Left ventricle myocardium inferior (tissue), 1 donor: ENCODE measurements at places on chromosomes 4 and X. TPM values are rescaled to one million over a fixed set of nuclear protein-coding genes. Genes with fewer than 3 reads are reported as not detected.

DNA sequence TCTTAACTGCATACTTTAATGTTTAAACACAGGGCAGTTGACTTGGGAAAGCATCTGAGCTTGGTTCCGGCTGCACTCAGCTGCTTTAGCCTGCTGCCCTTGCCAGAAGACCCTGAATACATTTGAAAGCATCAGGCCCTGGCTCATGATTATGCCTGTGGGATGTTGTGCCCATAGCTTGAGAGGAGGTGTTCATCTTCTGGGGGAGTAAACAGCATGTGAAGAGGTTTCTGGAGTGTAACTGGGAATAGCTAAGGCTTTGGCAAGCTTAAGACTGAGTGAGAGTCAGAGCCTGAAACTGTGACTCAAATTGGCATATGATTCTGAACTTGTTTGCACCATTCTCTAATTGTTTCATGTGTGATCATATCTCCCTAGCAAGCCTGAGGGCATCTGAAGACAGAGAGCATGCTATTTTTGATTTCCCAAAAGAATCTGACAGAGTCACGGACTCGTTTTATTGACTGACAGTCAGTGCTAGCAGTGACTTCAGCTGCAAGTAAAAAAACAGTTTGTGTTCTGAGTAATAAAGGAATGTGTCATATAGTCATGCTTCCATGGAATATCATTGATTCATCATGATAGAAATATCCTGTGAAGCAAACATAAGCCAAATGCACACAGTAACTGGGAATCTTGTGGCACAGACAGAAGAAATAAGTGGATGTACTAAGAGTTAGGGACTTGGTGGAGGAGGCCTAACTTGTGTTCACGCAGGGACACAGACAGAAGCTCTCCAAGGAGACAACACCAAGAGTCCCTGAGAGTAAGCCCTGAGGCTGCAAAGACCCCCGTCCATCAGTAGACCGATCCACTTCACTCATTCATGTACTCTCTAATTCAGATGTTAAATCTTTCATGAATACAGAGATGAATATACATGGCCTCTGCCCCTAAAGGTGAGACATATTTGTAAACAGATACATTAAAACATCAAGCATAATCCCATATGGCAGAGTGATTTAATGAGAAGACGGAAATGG is 100.7 kb downstream of the SYNPO2 start:
- no peak for DNase-seq

DNA sequence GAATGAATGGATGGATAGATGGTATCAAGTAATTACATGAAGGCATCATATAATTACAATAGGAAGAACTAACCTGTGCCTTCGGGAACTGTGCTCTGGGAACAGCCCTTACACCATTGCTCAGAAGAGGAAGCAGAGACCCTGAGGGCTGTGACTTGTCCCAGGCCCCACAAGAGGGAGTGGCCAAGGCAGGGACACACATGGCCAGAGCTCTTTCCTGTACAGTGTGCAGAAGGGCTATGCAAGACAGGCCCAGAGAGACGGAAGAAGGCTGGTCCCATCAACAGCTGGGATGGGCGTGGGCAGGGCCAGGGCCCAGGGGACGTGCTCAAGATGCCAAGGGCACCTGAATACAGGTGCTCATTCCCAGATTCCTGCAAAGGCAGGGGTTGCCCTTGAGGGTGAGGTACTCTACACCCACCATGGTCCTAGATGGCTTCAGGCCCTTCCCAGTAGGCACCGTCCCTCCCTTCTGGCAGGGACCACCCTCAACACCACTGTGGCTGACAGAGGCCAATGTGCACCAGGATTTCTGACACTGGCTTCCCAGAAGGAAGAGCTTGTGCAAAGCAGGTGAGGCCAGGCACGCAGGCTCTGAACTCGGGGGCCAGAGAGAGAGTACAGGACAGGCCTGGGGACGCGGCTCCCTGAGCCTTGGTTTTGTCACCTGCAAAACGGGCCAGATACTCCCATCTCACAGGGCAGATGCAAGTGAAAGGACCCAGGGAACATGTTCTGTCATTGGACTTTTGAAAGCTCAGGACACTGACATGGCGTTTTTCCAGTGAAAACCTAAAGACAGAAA is 1.7 kb downstream of the EVC2 start:
- DNase-seq = no peak

DNA sequence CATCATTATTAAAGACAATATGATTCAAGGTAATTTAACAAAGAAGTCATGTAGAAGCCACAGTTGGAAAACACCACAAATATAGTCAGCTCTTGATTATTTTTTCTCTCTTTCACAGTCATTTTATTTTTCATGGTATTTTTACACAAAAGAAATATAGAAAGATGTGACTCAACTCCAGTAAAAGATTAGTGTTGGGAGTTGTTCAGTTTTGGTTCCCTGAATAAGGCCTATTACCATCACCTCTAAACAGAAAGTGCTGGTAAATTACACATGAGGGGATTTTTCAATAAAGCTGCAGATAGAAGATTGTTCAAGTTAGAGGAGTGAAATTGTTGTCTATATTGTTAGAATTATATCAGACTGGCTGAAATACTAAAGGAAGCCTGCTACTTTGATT is 107.0 kb downstream of the DDIT4L start:
- DNase-seq = no peak

GPR173 gene
- total RNA-seq = 0.25 TPM

GRCh38 chr4:87651941-87652340 is 1.9 kb downstream of the DMP1 start:
- DNase-seq = no peak

DNA sequence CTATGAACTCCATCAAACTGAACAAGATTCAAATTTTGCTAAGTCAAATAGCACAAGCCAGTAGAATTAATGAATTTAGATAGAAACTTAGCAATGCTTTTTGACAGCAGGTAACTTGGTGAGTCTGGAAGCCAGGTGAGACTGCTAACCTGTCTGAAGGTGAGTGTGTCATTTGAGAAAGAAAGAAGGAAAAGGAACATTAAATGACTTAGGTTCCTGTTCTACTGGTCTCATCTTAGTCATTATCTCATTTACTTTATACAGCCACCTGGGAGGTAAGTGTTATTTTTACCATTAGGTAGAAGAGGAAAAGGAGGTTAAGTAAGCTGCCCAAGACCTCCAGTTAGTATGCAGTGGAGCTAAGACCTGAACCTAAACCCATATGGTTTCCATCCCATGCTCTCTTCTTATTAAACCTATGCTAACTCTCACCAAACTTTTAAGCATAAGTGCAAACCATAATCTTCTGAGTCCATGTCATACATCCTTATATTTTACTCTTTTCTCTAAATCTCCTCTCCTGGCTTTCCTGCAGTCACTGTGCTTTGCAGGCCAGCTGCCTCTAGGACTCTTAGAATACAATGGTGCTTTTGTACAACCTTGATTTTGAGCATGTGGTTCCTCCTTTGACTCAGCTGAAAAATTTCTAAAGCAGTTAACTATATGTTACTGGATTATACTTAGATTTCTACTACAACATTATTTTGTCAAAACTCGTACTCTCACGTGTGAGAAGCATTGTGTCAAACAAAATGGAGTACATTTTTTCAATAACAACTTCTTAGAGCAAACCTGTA is 68.5 kb downstream of the ATP10D start:
- no peak for DNase-seq

MAGEC1 gene
- not detected for total RNA-seq

- no peak for DNase-seq
These were observed 248.6 kb downstream of the HNRNPD start for GRCh38 chr4:82124932-82125786.

GABRE gene
- total RNA-seq = 31.3 TPM

GRCh38 chr4:107037199-107037584 is 1.1 kb upstream of the DKK2 start:
- DNase-seq = no peak

USP26 gene
- total RNA-seq = not detected

DNA sequence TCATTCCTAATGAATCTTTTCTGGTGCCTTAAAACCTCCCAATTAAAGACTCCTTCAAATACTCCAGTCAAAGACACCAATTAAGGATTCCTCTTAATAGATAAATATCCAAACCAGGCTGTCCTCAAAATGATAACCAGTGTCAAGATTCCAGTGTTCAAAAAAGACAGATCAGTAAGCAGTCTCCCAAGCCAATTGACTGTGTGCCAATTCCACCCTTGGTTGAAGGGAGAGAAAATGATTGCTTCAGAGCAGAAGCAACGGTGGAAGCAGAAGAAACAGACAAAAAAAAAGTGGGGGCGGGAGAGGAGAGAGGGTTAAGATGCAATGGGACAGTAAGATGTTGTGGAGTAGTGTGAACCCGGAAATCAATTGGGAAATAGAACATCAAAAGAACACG is 216.0 kb upstream of the FTHL17 start:
- no peak for DNase-seq

GRCh38 chr4:173167758-173168395 is 734 bp upstream of the GALNT7 start:
- no peak for DNase-seq

DNA sequence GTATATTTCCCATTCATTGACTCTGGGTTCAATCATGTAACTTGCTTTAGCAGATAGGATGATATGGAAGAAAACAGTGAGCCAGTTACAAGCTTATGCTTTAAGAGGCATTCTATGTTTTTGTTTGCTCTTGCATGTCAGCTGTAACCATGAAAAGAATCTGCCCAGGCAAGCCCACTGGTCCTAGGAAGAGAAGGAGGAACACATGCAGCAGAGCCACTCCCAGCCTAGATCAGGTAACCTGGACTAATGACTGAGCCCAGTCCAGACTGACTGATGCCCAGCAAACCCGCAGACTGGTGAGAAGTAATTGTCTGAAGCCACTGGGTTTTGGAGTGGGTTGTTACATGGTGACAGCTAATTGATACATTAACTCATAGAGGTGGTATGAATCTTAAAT is 167.9 kb downstream of the COL4A6 start:
- DNase-seq = no peak

DNA sequence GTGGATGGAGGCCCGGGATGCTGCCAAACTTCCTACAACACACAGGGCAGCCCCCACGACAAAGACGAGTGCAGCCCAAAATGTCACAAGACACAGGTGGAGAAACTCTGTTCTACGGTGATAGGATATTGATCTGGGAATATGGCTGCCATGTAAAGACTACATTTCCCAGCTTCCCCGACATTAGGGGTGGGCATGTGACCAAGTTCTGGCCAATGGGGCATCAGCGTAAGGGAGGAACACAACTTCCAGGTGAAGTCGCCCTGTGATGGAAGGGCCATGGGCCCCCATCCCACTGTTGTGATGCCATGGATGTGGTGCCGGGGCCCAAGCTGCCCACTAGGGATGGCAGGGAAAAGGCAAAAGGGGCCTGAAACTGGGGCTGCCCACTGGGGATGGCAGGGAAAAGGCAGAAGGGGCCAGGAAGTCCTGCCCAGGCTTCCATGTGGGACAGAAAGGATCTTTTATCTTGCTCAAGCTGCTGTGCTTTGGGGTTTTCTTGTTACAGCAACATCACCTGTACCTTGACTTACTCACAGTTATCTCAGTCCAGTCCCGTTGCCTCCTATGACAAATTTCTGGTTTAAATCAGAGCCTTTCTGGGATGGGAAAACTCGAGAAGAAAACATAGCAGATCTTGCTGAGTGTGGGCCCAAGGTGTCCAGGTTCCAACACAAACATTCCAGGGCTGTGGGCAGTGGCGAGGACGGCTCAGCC is 9.7 kb upstream of the ADRA2C start:
- no peak for DNase-seq

DNA sequence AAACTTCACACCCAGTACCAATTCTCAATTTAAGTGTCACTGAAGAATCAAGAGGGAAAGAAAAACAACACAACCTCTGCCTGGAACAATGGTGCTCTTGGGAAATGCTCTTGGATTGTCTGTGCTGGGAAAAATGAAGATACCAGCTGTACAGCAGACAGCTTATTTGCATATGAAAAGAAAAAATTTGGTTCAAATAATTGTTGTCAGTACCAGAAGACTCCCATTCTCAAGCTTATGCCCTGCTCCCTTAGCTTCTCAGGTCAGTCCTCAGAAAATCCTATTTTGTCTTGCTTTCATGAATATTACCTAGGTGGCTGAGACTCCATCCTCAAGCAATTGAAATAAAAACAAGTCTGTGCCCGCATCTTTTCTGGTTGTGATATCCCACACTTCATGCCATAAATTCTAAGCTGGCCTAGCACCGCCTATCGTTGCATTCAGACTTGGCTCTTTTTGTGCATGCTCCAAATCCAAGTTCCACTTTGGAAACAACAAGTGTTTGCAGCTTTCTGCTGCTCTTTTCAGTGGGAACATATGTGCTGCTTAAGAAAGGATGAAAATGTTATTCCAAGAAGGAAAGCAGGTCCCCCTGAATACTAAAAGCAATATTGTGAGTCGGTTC is 431.6 kb downstream of the INPP4B start:
- no peak for DNase-seq

DNA sequence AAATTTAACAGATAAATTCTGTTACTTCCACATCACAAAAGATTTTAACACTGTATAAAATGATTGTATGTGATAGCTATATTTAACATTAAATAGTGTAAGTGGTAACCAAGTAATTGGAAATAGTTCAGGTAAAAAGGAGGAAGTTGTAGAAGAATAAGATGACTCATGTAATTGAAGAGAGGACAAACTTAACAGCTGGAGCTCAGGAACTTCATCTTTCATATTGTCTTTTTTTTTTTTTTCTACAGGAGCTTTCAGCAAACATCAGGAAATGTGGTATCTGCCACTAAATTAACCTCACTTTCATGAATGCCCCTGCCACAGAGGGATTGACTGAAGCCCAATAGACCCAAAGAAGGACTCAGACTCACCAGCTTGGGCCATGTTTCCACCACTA is 188.4 kb upstream of the VEGFC start:
- no peak for DNase-seq

DNA sequence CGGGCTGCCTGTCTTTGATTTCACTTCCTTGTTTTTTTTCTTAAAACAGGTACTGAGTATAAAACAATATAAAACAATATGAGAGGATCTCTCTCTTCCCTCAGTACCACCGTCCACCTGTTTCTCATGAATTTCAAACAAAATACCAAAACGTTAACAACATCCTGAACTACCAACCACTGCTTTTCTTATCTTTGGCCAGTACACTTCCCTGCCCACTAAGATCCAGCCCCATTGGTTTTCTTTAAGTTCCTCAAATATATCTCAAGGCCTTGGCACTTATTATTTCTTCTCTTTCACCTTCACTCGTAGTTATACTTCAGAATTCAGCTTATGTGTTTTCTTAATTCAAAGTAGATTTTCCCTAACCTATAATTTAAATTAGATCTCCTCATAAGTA is 370.2 kb upstream of the GRIA3 start:
- no peak for DNase-seq

DNA sequence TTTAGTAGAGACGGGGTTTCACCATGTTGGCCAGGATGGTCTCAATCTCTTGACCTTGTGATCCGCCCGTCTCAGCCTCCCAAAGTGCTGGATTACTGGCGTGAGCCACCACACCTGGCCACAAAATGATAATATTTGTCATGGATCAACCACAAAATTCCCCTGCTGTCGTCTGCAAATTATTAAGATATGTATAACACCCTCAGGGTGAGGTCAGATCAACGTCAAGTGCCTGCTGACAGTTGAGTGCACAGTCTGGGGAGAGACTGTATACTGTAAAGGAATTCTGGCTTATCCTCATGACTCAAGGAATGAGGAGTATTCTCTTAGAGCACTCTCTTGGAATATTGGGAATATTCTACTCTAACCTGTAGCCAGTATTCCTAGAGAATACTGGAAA is 11.2 kb downstream of the EPGN start:
- DNase-seq = no peak
